Myocyte (in vitro differentiated cells): ENCODE measurements at places on chromosomes 11 and 22. TPM values are rescaled to one million over a fixed set of nuclear protein-coding genes. Genes with fewer than 3 reads are reported as not detected.

GRCh38 chr11:31820438-31820818 is 9.3 kb upstream of the PAX6 start:
- no peak for DNase-seq

DNA sequence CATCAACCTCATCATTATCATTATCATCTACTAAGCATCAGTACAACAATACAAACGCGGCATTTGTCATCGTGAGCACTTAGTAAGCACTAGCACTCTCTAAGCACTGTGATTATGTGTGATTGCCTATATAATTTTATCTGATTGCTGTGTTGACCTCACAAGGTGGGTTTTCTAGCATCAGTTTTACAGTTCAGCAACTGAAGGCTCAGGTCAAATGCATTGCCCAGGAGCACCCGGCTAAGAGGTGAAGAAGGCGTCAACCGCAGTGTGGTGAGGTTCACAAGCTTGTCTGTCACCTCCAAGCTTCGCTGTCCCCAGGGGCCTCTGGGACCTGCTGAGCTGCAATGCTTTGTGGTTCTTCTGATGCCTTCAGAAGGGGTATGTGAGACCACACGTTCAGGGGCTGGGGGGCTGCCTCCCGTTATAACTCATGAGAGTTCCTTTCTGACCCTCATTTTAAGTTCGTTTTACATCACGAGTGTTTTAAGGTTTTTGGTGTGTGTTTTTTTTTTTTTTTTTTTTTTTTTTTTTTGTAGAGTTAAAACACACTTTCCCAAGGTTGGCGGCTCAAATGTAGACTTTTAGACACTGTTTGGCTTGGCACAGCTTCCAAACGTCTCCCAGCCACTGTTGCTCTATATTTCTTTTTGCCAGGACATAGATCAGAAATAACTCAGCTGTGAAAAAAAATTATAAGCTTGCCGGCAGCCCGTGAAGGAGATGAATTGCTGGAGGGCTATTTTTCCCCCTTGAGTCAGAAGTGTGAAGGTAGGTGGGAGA is 33.8 kb upstream of the SCUBE1 start:
- no peak for DNase-seq

The NLRP14 gene
- not detected in 2 replicates for total RNA-seq

DNA sequence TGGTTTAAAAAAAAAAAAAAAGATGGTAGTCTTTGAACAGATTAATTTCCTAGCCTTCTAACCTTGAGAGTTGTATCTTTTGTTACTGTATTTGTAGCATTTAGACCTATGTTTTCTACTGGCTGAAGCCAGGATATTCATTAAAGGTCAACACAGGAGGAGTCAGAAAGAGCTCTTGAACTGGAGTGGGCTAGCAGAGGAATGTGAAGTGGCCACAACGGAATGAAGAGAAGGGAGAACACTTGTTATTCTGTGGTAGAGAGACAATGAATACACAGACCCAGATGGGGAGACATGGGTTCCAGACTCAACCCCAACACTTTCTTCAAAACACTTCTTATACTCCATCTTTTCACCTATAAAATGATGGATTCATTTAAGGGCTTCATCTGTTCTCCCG is 88.1 kb downstream of the RELT start:
- DNase-seq: peak; percentile 81

DNA sequence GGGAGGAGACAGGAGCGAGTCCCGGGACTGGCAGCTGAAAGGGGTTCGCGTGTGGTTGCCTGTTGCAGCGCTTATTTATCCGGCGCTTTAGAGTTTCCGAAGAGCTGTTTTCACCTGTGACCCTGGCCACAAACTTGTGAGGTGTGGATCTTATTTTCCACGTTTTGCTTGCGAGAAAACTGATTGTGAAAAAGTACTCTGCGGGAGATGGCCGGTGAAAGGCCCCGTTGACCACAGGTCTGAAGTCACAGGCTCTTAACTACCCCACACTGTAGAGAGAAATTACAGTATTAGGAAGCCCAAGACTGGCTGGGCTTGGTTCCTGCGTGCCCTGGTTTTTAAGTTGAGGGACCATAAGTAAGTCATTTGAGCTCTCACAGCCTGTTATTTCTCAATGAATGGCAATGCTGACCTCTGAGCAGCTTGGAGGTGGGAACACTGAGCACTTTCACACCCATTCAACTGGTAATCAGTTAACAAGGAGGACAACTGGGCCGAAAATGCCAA is 379 bp upstream of the RAB38 start:
- DNase-seq: no peak

DNA sequence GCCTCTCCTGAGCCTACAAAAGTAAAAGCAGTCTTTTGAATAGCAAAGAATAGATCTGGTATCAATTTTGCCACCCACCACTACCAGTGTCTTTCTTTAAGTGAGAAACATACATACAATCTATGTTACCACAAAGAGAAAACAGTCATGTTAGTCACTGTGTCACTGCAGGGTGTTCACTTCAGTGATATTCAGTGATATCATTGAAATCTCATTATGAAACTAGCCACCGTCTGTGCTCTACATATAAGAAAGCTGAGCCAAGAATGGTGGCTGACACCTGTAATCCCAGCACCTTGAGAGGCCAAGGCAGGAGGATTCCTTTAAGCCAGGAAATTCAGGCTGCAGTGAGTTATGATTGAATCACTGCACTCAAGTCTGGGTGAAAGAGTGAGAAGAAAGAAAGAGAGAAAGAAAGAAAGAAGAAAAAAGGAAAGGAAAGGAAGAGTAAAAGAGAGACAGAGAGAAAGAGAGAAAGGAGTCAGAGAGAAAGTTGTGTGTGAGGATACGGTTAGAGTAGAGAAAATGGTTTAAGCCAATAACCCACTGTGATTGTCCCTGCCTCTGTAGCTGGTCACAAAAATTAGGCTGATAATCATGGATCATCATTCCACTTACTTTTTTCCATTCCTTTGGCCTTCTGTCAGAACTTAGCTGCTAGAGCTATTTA is 847.1 kb downstream of the FAM181B start:
- DNase-seq: no peak

GRCh38 chr11:86809561-86809960 is 9.2 kb downstream of the PRSS23 start:
- DNase-seq: no peak

DNA sequence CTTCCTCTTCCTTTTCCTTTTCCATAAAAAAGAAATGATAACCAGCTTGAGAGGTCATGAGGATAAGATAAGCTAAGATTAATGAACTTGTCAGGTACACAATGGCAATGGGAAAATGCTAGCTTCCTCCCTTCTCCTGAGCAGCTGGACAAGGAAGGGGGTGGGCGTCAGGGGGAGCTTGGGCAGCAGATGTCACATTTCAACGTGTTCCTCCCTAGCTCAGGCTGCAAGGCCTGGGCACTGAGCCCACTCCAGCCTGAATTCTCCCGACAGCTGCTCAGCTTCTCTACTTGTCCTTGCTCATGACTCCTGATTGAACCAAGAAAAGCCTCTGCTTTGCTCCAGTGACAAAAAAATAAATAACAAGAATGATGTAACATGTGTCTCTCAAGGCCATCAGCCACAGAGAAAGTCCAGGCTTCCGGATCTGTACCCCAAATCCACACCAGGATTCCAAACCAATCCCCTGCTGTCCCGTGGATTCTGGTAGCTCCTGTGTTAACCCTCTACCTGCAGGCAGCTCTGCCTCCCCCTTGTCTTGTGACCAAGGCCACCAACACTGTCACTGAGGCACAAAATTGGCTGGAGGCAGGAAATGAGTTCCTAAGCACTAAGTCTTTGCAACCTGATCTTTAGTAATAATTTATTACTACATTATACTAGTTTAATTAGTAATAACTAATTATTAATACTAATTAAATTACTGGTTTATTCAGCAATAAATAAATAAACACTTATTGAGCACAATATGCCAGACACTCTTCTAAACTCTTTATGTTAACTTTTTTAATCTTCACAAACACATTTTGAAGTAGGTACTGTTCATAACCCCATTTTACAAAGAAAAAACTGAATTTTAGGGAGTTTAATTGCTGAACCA is 146.5 kb downstream of the CCDC34 start:
- DNase-seq: peak; percentile 98

DNA sequence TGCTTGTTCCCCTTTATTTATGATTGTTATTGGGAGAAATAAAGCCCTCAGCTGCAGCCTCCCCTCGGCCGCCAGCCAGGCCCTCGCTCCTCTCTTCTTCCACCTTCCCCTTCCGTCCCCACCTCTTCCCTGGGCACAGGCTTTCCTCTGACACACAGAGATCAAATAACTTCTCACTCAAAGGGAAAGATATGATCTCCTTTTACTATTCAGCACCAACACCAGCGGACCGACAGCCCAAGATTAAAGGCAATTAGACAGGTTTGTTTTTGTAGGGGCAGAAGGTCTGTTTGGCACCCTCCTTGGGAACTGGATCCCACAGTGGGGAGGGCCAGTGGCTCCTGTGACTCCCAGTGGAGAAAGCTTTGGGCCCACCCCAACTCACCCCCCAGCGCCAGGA is 23.0 kb downstream of the NECTIN1 start:
- no peak for DNase-seq

- no peak for DNase-seq
Measured at GRCh38 chr11:84358034-84358433, 1071.9 kb upstream of the CCDC90B start.

GRCh38 chr11:132342408-132342807 is 972.0 kb downstream of the NTM start:
- DNase-seq: no peak

- DNase-seq: no peak
Measured at GRCh38 chr11:132933703-132934102, 598.6 kb downstream of the OPCML start.

GRCh38 chr11:79667380-79667779 is 226.6 kb upstream of the TENM4 start:
- DNase-seq: no peak

GRCh38 chr11:107665018-107665417 is 46.8 kb downstream of the SLN start:
- DNase-seq: peak; percentile 89

- peak; percentile 91 for DNase-seq
Measured at GRCh38 chr22:37686002-37686982, at the start of gene NOL12. Gene NOL12 (plus strand): TSS chr22:37686343. CDS start chr22:37686393, 50 bp downstream.

GRCh38 chr11:116339306-116340098 is 433.3 kb downstream of the BUD13 start:
- no peak for DNase-seq

DNA sequence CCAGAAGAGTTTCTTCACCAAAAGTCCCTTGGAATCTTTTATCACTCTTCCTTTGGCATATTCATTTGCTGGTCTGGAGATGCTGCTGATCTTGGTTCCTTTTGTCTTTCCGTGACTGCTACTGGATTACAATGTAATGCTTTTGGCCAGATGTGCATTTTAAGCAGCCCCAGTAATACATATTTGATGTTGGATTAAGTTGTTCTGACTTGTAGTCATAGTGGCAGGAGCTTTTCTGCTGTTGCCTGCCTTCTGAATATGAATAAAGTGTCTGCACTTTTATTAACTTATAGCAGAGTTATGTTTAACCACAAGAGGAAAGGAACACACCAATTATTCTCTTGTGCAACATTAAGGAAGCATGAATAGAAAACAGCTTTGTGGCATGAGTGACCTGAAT is 360.0 kb upstream of the DDI1 start:
- no peak for DNase-seq

DNA sequence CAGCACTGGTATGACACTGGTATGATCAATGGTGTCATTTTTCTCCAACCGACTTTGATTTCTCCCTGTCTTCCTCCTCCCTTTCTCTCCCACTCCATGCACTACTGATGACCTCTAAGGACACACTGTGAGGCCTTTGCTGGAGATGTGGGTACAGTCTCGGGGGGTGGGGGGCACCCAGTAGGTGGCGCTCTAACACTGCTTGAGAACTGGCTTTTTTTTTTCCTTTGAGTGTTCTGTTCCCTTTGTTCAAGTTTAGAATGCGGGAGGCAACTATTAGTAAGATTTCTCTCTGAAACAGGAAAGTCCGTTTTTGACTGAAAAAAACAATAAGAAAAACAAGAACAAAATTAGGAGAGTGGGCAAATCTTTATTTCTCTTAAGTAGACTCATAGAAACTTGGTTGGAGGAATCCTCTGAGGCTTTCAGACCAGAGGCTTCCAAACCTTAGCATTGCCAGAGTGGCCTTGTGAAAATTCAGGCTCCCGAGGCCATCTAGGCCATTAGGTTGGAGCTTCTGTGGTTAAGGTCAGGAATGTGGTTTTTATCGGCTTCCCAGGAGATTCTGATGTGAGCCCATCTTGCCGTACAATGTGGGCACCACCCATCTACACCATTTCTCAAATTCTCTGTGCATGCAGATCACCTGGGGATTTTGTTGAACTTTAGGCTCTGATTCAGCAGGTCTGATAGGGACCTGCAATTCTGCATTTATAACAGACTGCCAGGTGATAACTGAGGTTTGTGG is 43.2 kb downstream of the PANX1 start:
- DNase-seq: peak; percentile 56

- no peak for DNase-seq
Measured at GRCh38 chr11:93330446-93330984, at the start of gene DEUP1. Gene DEUP1 (plus strand): TSS chr11:93330742. CDS start chr11:93332260, 1,518 bp downstream.

- no peak for DNase-seq
Measured at GRCh38 chr11:19834771-19835170, 122.1 kb downstream of the NAV2 start.

GRCh38 chr22:32042924-32043323 is at the start of gene SLC5A1:
Gene SLC5A1 (plus strand): TSS chr22:32043261. CDS start chr22:32043282, 21 bp downstream.
- DNase-seq: no peak

GRCh38 chr11:7892840-7893254 is 38.2 kb downstream of the OR10A6 start:
- DNase-seq: peak; percentile 65

The EFCAB6 gene
- total RNA-seq: 2.7 and 4.6 TPM in 2 replicates

- DNase-seq: no peak
Measured at GRCh38 chr11:68983801-68984200, 3.0 kb upstream of the MRGPRD start.

The TRABD gene
- 16.3 and 26.3 TPM in 2 replicates for total RNA-seq

GRCh38 chr11:64996710-64997380 is at the start of gene BATF2:
Gene BATF2 (minus strand): TSS chr11:64996971. CDS start chr11:64996914, 57 bp downstream.
- DNase-seq: peak; percentile 89

DNA sequence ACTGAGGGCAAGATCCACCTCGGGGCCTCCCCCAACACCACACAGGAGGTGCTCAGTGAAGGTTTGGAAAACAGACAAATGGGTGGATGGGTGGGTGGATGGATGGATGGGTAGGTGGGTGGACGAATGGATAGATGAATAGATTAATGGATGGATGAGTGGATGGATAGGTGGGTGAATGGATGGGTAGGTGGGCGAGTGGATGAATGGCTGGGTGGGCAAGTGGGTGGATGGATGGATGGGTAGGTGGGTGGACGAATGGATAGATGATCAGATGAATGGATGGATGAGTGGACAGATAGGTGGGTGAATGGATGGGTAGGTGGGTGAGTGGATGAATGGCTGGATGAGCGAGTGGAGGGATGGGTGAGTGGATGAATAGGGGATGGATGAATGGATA is 863 bp upstream of the PRR33 start:
- DNase-seq: no peak
